Activated CD4-positive, CD25-positive, alpha-beta regulatory T cell treated with anti-CD3 and anti-CD28 coated beads, Interleukin-2, amount 50 U/mL, for 16 hours (primary cell): ENCODE measurements at places on chromosomes 5 and 9.

- no peak for DNase-seq
Measured at GRCh38 chr5:134136771-134137170, 22.3 kb downstream of the TCF7 start.

DNA sequence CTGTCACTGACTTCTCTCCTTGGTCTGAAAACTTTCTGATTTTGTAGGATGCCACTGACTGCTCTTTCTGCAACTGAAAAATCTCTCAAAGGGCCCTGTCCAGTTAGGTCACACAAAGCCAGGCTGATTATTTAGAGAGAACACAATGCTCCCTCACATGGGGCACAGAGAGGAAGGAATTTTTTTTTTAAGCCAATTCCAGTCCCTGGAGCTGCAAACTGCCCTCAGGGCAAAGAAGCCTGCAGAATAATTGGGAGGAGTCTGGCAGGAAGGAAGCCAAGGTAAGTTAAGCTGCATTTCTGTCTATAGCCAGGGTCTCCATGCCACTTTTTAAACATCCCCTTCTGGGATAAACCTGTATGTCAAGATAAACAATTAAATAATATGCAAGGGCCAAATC lies 305.5 kb downstream of the ZSWIM6 start:
- no peak for DNase-seq

- DNase-seq: no peak
Measured at GRCh38 chr5:150368526-150368925, 11.0 kb downstream of the TCOF1 start.

- DNase-seq: no peak
Measured at GRCh38 chr5:40224421-40224820, 455.3 kb upstream of the PTGER4 start.

GRCh38 chr9:23820451-23821374 lies 5.3 kb downstream of the ELAVL2 start:
- DNase-seq: no peak

DNA sequence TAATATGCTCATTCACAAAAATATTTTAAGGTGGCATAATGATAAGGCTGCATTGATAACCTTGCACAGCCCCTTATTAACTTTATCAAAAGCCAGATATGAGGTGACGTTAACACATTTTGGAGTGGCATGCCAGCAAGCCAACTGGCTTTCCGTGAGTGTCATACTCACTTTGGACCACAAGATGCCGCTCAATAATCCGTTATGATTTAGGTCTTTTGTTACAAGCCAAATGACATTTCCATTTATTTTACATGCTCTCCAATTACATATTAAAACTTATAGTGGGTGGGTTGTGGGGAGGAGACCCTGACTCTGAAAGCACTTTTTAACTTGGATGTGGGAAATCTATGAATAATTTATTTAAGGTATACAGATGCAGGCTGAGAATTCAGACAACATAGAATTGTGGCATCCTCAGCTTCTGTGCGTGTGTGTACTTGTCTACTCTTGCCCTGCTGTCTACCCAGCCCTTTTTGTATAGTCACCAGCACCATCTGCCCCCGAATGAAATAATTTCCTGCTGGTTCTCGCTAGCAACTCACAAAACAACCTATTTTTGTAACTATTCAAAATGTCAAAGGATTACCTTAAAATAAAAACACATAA lies 305.1 kb downstream of the PSAT1 start:
- no peak for DNase-seq

DNA sequence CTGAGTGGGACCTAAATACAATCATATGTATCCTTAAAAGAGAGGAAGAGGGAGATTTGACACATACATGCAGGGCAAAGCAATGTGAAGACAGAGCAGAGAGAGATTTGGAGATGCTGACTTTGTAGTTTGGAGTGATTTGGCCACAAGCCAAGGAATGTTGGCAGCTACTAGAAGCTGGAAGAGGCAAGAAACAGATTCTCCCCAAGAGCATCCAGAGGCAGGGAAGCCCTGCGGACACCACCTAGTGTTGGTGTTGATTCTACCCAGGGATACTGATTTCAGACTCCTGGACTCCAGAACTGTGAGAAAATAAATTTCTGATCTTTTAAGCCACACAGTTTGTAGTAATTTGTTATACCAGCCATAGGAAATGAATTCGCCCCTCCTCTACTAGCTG lies 64.9 kb upstream of the OSMR start:
- no peak for DNase-seq

DNA sequence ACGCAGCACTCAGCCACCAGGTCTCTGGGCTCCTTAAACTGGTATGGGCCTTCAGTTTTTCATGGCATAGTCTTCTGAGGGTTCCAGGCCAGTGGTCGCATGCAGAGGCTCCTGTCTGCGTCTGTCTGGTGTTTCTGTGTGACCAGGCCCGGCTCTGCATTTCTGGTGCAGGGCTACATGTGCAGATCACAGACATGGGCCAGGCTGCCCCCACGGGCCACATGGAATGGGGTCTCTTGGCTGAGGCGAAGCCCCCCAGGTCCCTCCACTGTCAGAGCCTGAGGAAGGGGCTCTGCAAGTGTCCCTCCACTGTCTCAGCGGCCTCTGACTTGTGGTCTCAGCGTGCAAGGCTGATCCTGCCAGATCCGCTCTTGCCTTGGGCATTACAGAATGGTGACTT lies 15.6 kb upstream of the CARD19 start:
- no peak for DNase-seq

DNA sequence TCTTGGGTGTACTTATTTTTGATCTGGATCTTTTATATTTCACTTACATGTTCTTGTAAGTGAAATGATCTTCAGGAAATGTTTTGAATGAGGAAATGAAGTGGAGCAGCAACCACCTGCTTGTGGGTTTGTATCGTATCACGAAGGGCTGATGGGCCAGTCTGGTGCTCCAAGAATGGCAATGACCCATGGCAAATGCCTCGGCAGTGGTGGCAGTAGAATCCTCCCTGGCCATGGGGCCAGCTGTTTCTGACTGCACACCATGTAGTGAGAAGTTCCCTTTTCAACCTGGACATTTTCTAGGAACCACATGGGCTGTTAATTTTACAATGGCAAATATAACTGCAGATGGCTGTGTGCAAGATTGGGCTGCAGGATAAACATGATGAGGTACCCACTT lies 29.9 kb downstream of the MAT2B start:
- no peak for DNase-seq

- DNase-seq: no peak
Measured at GRCh38 chr5:95519151-95519550, 35.6 kb downstream of the SKIC3 start.

GRCh38 chr9:98539954-98540353 lies 168.8 kb downstream of the GABBR2 start:
- no peak for DNase-seq

DNA sequence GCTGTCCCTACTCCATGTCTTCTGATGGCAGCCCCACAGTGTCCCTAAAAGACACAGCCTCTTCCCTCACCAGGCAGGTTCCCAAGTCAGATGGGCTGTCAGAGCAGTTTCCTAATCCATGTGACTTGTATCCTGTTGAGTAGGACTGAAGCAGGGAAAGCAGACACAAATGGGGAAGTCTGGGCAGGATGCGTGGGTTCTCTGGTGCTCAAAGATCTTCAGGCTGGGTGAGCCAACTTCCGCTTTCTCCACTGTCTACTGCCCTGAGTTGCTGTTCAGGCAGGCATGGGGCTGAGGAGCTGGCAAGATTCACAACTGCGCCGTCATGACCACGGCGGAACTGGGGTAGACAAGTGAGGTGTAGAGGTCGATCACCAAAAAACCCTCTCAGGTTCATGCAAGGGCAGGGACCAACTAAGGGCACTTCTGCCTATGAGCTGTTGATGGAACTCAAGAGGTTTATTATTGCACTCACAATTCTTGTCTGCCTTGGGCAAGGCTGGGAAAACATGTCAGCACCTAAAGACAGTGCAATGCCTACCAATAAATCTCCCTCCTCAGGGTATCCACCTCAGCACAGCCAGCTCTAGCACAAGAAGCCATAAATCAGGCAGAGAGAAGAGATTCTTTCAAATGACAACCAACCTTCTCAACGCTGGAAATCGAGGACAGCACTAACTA lies 83.4 kb downstream of the RAPGEF1 start:
- DNase-seq: no peak
